ENCODE measurements at places on chromosomes 5 and 9.

- no peak for DNase-seq
Observed at GRCh38 chr9:34218446-34218845, 39.6 kb downstream of the UBAP1 start.

- DNase-seq, result no peak
Observed at GRCh38 chr9:83444110-83444509, 94.1 kb downstream of the FRMD3 start.

- DNase-seq, result no peak
Observed at GRCh38 chr9:137145731-137146526, 7.0 kb downstream of the GRIN1 start.

GRCh38 chr5:103340717-103341388 is 82.3 kb downstream of the MACIR start:
- no peak for DNase-seq

- DNase-seq, result peak; percentile 69
Observed at GRCh38 chr9:132235894-132236661, 74.2 kb downstream of the NTNG2 start.

DNA sequence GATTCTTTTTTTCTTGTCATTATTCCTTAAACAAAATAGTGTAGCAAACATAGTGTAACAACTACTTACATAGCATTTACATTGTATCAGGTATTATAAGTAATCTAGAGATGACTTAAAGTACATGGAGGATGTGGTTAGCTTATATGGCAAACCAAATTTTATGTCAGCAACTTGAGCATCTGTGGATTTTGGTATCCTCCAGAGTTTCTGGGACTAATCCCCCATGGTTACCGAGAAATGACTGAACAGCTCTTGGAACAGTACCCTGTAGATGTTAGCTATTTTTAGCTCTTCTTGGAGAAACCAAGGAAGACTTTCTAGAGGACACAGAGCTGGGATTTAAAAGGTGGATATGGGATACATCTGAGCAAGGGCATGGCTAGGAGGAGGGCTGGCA is 157.6 kb upstream of the KLF4 start:
- DNase-seq, result no peak

DNA sequence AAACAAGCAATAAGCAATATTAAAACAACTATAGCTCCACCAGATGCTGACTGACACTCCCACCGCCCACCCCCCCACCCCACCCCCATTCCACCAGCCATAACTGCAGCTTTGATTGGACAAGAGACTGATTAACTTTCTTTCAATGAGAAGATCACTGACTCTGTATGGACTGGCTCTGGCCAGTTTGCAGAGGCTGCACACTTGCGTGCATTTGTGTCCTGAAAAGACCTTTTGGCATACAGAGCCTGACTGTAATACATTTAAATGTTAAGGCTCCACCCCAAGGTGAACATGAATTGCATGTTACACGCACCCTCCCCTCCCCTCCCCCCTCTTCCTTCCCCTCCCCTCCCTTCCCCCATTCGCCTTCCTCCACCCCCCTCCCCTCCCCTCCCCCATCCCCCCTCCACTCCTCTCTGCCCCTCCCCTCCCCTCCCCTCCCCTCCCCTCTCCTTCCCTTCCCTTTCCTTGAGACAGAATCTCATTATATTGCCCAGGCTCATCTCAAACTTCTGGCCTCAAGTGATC is 31.1 kb downstream of the FGD3 start:
- DNase-seq, result no peak

DNA sequence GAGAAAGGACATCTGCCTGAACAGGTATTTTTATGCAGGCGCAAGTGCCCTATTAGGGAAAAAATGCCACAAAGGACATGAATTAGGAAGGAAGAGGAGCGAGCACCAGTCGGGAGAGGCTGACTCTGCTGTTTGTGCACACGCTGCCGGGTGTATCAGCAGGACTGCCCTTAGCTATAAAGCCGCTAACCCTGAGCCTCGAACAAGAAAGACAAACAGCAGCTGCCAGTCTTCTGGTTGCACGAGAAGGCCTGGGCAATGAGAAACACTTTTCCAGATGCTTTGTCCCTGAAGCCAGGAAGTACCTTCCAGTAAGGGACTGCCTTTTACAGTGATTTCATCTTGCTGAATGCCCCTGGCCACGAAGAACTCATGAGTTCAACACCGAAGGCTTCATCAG is 12.6 kb downstream of the QSOX2 start:
- DNase-seq, result no peak

DNA sequence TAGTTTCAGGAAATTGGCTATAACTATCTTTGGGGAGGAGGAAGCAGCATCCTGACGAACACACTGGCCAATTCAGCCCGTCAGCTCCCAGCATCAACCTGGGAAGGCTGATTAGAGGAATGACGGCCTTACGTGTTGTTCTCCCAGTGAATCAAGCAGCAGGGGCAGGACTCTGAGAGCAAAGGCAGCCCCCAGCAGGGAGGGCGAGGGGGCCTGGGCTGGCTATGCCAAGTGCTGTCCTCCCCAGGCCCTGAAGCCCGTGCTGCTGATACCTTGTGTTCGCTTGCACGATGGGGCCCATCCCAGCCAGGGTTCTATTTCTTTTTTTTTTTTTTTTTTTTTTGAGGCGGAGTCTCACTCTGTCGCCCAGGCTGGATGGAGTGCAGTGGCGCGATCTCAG is 254.1 kb downstream of the FSTL4 start:
- DNase-seq, result no peak

DNA sequence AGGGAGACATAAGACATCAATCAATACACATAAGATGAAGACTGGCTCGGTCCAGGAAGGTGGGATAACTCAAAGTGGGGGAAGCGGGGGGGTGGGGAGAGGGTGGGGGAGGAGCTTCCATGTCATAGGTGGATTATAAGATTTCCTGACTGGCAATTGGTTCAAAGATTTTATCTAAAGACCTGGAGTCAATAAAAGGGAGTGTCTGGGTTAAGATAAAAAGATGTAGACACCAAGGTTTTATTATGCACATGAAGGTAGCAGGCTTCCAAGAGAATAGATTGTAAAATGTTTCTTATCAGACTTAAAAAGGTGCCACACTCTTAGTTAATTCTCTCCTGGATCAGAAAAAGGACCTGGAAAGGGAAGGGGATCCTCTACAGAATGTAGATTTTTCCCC is 25.6 kb upstream of the OTULINL start:
- no peak for DNase-seq

- DNase-seq, result peak; percentile 73
Observed at GRCh38 chr5:74316064-74316603, 324.4 kb downstream of the ENC1 start.

- DNase-seq, result peak; percentile 8
Observed at GRCh38 chr9:86500667-86501435, 146.6 kb upstream of the TUT7 start.
